ENCODE measurements at places on chromosomes 16 and 17.

DNA sequence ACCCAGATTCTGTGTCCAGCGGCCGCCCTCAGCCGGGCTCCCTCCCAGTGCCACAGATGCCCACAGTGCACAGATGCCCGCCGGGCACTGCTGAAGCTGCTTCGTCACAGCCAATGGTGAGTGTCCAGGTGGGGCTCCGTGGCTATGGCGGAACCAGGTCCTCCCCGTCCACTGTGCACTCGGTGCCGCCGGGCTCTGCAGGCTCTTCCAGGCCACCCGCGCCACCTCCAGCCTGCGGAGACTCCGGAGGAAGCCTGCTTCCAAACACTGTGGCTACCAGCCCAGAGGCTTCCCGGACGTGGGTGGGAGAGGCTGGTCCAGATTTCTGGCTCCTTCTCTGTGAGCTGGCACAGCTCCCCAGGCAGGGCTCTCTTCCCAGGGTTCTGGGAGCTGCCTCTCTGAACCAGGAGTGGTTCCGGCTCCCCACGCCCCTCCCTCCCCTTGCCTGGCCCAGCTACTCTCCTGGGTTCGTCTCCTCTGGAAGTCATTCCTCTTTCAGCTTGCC is 2.8 kb upstream of the PYCR1 start:
- DNase-seq: no peak

DNA sequence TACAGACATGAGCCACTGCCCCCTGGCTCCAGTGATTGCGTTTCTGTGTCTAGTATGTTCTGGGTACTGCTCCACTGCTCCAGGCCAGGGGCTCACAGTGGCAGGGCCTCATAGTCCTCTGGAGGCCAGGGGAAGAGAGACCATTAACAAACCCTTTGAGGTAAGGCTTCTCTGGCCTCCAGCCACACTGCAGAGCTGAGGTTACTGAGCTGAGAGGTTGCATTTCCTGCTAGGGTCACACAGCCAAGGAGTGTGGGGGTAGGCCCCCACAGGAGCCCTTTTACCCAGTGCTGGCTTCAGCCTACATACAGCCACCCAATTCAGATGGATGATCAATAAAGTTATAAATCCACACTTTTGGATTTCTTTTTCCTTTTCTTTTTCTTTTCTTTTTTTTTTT is 50.4 kb upstream of the DLX4 start:
- no peak for DNase-seq

DNA sequence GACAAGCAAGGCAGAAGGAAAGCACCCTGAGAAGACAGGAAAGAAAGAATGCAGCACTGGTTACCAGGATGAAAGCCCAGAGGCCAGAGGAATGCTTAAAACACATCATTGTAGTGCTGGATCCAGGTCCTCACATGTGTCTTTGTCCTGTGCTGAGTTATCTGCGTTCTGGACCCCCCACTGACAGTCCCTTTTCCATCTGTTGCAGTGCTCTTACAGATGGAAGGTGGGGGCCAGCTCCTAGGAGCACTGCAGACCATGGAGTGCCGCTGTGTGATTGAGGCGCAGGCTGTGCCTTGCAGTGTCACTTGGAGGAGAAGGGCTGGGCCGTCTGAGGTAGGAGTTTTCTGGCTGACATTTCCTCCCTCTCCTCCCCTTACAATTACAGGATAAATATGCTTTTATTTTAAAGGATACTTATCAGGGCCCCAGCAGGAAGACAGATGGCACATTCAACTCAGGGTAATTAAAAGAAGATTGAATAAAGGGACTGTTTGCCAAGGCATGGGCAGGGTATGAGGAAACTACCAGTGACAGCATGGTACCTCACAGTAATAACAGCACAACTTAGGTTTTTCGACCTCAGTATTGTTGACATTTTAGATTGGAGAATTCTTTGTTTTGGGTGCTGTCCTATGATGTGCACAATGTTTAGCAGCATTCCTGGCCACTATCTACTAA is 3.0 kb downstream of the EME1 start:
- DNase-seq: no peak

- no peak for DNase-seq
Measured at GRCh38 chr17:65071861-65072260, 15.3 kb upstream of the GNA13 start.

DNA sequence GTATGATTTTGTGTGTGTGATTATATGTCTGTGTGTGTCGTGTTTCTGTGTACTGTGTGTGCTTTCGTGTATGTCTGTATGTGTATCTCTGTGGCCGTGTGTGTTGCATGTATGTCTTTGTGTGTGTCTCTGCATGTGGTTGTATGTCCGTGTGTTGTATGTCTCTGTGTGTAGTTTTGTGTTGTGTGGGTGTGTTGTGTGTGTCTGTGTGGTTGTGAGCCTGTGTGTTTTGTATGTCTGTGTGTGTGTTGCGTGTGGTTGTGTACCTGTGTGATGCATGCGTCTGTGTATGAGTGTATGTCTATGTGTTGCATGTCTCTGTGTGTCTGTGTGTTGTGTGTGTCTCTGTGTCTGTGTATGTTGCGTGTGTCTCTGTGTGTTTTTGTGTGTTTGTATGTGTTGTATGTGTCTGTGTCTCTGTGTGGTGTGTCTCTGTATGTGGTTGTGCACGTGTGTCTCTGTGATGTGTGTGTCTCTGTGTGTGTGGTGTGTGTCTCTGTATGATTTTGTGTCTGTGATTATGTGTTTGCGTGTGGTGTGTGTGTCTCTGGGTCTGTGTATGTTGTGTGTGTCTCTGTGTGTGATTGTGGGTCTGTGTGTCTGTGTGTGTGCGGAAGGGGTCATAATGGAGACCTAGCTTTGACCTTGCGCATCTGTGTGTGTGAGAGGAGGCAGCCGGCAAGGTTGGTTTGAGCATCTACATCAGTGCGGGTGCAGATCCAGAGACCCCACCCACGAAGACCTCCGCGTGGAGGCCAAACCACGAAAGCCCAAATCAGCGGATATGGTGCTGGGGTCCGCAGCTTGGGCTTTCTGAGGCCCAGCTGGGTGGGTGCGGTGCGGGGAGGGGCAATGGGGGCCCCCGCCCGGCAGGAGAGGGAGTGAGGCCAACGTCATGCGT is 212.6 kb upstream of the GSE1 start:
- DNase-seq: no peak

- no peak for DNase-seq
Measured at GRCh38 chr16:31085411-31085810, 3.3 kb downstream of the PRSS53 start.

DNA sequence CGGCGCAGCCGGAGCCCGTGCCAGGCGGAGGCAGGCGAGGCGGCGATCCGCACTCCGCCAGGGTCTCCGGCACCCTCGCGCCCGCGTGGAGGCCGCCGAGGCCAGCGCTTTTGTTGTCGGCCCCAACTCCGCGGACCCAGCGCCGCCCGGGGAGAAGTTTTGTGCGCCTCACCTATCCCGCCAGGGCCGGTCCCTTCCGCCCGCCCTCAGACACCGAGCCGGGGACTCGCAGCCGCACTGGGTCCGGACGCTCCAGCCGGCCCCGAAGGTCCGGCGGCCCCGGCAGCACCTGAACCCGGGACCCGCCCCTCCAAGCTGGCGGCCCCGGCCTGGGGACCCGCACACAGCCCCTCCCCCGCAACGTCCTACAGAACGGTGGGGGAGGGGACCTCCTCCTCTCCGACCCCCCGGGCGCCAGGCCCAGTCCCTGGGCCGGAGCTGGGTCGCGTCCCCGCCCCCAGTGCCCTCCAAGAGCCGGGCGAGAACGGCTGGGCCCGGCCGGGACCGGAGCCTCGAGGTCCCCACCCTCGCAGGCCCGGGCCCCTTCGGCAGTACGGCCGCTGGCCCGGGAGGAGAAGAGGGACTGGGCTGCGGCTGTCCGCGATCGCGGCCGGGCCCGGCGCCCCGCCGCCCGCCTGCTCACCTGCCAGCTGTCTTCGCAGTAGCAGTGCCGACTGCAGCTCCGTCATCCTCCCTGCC is 698 bp downstream of the UBE2G1 start:
- no peak for DNase-seq

DNA sequence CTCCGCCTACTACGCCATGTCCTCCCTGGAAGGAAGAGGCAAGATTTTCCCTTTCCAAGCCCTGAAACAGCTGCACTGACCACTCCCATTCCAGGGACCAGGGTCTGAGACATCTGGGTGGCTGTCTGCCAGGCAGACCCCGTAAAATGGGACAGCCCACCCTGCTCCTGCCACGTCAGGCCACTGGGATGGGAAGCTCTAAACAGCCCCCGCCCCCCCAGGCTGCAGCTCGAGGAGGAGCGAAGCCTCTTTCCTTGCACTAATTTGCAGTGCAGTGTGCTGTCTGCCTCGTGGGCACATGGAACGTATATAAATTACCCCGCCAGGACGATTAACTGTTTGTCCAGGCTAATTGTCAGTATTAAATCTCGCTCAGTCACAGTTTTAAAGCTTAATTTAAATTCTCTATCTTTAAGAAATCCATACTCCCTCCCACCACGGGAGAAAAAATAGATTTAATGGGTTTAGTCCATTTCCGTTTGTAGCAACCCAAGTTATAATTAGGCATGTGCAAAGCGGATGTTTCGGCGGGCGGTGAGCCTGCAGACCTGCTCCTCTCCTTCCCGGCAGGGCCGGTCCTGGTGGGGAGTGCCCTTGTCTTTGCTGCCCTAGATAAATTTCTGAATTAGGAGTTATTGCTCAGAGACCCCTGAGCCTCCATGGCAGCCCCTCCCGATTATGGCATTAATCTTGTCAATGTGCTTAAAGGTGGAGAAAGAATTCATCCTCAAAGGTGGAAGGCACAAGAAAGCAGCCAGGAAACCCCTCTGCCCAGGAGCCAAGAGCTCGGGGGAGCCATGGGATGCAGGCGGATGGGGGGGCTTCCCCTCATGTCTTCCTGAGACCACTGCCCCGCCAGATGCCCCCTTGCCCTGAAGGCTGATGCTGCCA is 268.0 kb upstream of the TNRC6C start:
- DNase-seq: no peak

- no peak for DNase-seq
Measured at GRCh38 chr16:81925016-81925415, 86.3 kb downstream of the SDR42E1 start.
